ENCODE measurements at places on chromosomes 11 and 22.
A peak's percentile ranks its signal among the peaks of the same experiment; 100 is the strongest.

DNA sequence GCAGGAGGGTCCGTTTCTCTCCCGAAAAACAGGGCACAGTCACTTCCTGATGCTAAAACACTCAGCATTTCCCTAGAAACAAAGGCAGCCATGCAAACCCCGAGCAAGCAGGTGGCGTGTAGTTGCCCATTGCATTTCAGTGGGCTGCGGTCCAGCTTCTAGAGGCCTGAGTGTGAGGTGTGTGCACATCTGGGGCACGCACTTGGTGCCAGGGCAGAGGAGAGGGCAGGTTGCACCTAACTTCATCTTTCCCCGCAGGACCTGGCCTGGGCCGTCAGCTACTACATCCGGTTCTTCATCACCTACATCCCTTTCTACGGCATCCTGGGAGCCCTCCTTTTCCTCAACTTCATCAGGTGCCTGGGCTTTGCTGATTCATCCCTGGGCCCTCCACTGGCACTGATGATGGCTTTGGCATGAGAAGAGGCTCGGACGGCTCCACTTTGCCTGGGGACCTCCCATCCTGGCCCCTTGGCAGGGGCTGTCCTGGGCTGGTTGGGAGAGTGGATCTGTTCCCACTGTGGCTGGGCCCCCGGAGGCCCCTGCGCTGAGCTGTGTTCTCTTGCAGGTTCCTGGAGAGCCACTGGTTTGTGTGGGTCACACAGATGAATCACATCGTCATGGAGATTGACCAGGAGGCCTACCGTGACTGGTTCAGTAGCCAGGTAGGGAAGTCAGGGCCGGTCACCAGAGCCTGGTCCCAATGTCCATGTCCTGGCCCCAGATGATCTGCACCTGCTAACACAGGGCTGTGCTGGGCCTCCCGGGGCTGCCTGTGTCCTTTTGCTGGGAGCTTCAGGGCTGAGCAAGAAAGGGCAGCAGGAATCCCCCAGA is 28.4 kb downstream of the FADS3 start:
- DNase-seq = no peak

GRCh38 chr11:30938171-30938570 is 352.0 kb upstream of the MPPED2 start:
- no peak for DNase-seq

DNA sequence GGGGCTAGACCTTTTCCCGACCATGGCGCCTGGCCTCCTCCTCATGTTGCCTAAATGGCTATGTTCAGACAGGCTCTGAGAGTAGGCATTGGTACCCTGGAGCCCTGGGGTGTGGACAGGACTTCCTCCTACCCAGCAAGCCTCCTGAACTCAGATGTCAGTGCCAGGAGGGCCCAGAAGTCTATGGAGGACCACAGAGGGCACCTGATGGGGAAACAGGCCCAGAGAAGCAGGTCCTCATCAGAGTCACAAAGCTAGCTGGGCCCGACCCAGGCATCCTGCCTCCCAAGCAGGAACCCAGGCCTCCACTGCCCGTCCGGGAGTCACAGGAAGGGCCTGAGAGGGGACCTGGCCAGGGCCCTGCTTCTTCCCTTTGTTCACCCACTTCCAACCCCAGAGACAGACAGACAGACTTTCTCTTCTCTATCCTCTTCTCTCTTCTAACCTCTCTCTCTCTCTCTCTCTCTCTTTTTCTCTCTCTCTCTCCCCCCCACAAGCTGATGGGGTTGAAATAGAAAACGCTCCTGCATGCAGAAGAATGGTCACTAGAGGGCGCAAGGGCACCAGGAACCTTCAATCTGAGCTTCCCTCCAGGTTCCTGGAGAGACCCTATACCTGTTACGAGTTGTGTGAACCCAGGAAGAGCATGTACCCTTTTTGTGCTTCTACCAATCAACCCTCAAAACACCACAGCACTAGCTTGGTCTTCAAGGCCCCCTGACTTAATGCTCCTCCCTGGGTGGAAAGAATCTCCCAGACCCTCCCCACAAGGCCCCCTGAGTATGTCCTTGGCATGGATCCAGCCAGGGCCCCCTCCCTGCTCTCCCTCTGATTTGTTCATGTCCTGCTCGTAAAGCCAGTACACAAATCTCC is 27.1 kb downstream of the ARAP1 start:
- DNase-seq = peak; percentile 71

- DNase-seq = no peak
Measured at GRCh38 chr11:45772986-45773785, 31.8 kb upstream of the SLC35C1 start.

DNA sequence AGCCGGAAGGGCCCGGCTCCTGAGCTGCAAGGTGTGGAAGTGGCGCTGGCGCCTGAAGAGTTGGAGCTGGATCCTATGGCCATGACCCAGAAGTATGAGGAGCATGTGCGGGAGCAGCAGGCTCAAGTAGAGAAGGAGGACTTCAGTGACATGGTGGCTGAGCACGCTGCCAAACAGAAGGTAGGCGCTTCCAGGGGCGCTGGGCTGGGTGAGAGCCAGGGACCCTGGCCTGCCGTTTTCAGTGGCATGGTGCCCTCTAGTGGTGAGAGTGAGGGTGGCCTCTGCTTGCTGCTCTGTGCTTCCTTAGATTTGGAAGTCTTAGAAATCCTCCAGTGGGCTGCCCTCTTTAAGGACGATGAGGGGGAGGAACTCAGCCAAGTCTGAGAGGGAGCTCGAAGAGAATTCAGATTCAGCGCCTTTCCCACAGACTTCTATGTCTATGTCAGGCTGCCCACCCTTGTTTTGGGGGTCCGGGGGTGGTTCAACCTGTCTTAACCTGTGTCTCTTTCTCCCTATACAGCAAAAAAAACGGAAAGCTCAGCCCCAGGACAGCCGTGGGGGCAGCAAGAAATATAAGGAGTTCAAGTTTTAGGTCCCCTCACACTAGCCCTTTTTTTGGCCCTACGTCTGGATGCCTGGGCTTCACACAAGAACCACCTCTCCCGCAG is 1.8 kb upstream of the PACS1 start:
- peak; percentile 78 for DNase-seq

Measured in CD4-positive, alpha-beta T cell (primary cell).